ENCODE measurements at places on chromosomes 1 and 21. TPM values are rescaled to one million over a fixed set of nuclear protein-coding genes. Genes with fewer than 3 reads are reported as not detected.

AGL gene
- total RNA-seq = 7.2 TPM

MTARC2 gene
- 13.8 TPM for total RNA-seq

OR2AK2 gene
- not detected for total RNA-seq

PLEKHG5 gene
- 17.4 TPM for total RNA-seq

ITGB2 gene
- total RNA-seq = 3.0 TPM

SLC25A34 gene
- total RNA-seq = 0.75 TPM

FLG gene
- total RNA-seq = not detected

FAM163A gene
- not detected for total RNA-seq

CDK18 gene
- 4.6 TPM for total RNA-seq

HMGCS2 gene
- not detected for total RNA-seq

C1QTNF12 gene
- total RNA-seq = 1.7 TPM
